ENCODE measurements at places on chromosomes 4 and X.
A peak's percentile ranks its signal among the peaks of the same experiment; 100 is the strongest.

GRCh38 chr4:61298178-61298740 is 98.1 kb downstream of the ADGRL3 start:
- DNase-seq, result no peak

GRCh38 chr4:152591396-152591795 is 55.5 kb upstream of the FBXW7 start:
- peak; percentile 26 for DNase-seq

GRCh38 chr4:168725930-168726329 is 229.1 kb downstream of the PALLD start:
- no peak for DNase-seq

- DNase-seq, result no peak
Observed at GRCh38 chr4:186068581-186069348, at the start of gene TLR3. Gene TLR3 (plus strand): TSS chr4:186069156. CDS start chr4:186076620, 7,464 bp downstream.

GRCh38 chrX:100819534-100819836 is 706 bp upstream of the CSTF2 start:
- DNase-seq, result no peak

- no peak for DNase-seq
Observed at GRCh38 chr4:14264437-14264836, 636.9 kb upstream of the BOD1L1 start.

GRCh38 chrX:149979126-149979644 is 40.9 kb upstream of the EOLA2 start:
- DNase-seq, result no peak

DNA sequence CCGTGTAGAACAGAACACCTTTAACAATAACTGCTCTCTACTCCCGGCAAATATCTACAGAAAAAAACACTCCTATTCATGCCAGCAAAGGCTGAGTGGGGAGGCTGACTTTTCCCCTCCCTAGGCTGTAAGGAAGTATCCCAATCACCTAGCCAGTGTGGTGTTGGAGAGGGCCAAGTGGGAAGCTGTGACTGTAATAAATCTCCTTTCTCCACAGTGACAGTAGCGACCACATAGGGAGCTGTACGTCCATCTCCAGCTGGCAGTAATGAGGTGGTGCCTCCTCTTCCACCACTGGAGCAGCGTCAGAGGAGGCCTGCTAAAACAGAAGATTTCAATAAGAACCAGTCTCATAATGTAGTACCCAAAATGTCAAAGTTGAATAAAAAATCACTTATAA is 47.9 kb upstream of the PLAC1 start:
- peak; percentile 57 for DNase-seq

All from NCI-H2227 treated with DMSO at 0.1 percent for 48 hours (cell line).